WTC11 (cell line): ENCODE measurements at places on chromosomes 5 and 9. TPM values are rescaled to one million over a fixed set of nuclear protein-coding genes. Genes with fewer than 3 reads are reported as not detected.

OLFM1 gene
- total RNA-seq: 31.8 to 37.6 TPM (median 31.9 TPM) in 3 replicates

- DNase-seq: no peak
These were observed 284.9 kb upstream of the WWC1 start for GRCh38 chr5:168006456-168007130.

DNA sequence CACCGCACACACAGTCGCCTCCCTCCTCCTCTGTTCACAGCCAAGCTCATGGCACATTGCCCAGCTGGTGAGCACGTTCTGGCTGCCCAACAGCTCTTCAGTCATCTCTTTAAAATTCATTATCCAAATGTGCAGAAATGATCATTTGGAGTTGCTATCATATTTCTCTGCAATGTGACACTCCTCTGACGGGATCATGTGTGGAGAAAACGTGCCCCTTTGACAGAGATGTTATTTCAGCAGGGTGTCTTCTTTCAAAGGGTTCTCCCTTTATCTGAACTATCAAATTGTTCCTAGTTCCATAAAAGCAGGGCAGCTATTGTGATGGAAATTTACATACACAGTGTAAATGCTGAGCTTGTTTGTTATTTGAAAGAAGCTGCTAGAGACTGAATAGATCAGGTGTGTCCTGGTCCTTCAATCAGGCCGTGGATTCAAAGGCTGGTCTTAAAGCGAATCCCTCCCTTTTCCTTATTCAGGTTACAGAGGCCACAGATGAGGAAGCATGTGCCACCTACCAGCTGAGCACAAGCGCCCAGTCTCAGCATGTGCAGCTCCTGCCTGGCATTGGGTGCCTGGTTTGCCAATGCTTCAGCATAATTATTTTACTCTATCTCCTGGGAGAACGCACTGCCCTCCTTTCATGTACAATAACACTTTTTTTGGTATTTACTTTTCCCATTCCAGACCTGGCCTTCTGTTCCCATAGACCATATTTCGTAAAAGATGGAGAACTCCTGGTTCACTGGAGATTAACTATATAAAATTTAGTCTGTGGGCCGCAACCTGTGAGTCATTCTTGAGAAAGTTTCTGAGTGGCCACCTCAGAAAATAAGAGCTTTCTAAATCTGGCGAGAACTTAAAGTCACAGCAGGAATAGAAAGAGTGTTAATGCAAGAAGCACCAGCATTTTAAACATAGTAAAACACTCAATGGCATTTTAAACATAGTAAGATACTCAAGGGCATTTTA, 433.7 kb downstream of the ENC1 start:
- no peak for DNase-seq

GRCh38 chr9:77910194-77910621, 121.4 kb downstream of the GNAQ start:
- DNase-seq: no peak

SPATA9 gene
- not detected in 3 replicates for total RNA-seq

DNA sequence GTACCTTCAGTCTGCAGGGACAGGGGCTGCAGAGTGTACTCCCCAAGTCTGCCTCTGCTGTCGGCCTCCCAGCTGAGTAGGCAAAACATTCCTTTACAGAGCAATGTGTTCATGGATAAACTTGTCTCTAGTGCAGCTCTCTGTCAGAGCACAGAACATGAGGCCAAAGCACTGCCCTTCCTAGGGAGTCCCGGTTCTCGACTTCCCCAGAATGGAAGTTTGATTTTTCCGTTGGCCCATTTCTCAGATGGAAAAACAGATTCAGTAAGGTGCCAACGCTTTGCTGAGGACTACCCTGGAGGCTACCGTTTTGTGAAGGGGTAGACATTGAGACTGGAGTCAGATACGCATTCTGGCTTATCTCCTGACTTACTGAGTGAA, 422 bp upstream of the TRIM32 start:
- peak; percentile 10 for DNase-seq

GRCh38 chr9:79166005-79166404, 405.8 kb upstream of the TLE4 start:
- DNase-seq: no peak

DNA sequence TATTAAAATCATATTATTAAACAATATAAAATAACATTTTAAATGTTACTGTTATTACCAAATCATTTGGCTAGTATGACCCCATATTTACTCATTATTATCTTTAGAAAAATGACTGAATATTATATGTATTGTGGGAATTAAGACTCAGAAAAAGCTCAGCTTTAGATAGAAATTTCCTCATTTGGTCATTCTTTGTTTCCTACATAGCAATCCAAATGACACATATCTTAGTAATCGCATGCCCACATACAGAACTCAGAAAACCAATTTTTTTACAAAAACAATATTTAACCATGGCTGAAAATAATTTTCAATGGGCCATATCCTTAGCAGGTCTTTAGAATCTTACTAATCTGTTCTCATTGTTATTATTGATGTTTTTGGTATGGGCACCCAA, 53.8 kb upstream of the TSLP start:
- DNase-seq: no peak

GRCh38 chr5:19462019-19462418, 526.0 kb downstream of the CDH18 start:
- DNase-seq: no peak

DNA sequence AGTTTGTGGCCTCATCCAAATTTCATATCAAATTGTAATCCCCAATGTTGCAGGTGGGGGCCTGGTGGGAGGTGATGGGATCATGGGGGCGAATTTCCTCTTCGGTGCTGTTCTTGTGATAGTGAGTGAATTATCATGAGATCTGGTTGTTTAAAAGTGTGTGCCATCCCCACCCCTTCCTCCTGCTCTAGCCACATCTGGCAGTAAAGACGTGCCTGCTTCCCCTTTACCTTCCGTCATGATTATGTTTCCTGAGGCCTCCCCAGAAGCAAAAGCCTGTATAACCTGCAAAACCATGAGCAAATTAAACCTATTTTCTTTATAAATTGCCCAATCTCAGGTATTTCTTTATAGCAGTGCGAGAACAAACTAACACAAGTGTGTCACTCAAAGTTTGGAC, 71.0 kb upstream of the MOCS2 start:
- DNase-seq: no peak

DNA sequence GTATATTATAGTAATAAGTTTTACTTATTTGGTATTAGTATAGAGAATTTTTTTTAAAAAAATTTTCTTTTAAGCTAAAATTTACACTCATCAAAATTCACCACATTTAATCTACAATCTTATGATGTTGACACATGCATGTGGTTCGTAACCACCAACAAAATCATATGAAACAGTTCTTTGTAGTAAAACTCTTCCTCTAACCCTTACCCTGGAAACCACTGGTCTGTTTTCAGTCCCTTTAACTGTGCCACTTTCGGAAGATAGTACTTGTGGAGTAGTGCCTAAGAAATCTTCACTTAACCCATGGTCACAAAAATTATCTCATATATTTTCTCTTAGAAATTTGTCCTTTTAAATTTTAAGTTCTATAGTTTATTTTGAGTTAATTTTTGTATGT, 1498.8 kb downstream of the MAT2B start:
- DNase-seq: no peak

GRCh38 chr5:39284552-39284951, 65.2 kb upstream of the FYB1 start:
- DNase-seq: no peak

DNA sequence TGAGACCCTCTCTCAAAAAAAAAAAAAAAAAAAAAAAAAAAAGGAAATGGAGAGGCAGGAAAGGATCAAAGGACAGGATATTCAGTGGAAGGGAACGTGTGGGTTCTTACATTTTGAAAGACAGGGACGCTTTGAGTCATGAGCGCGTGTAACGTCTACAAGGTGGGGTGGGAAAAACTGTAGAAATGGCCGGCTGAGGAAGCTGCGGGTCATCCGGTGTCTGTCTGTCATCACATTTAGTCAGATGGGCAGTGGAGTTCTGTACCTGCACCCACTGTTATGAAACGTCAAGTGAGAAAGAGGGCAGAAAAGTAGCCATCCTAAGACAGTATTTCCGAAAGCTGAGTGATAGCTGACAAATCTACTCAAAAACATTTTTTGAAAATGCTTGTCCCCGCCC, 159.8 kb downstream of the SMARCA2 start:
- DNase-seq: no peak

BARHL1 gene
- total RNA-seq: 0.15 to 0.16 TPM in 2 of 3 replicates, not detected in the other

NR5A1 gene
- total RNA-seq: 0.39 to 0.77 TPM (median 0.60 TPM) in 3 replicates

- DNase-seq: no peak
These were observed 28.8 kb upstream of the TLE4 start for GRCh38 chr9:79542735-79543620.

GRCh38 chr9:117416856-117417255, 2.0 kb upstream of the ASTN2 start:
- DNase-seq: no peak

SHC3 gene
- 4.2 to 5.1 TPM (median 4.9 TPM) in 3 replicates for total RNA-seq

DNA sequence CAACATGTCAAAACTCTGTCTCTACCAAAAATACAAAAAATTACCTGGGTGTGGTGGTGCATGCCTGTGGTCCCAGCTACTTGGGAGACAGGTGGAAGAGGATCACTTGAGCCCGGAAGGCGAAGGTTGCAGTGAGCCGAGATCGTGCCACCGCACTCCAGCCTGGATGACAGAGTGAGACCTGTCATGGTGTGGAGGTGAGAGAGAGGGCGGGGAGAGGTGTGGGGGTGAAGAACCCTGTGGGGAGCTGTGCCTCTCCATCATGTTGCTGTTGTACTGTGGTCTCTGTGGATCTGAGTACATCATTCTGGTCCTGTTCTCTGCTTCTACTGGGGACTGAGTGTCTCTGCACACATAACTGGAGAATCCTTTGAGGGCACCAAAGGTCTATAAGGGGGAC, 11.3 kb upstream of the SLC34A1 start:
- no peak for DNase-seq

GRCh38 chr5:173192561-173192960, 42.4 kb downstream of the NKX2-5 start:
- DNase-seq: no peak

PPP3R2 gene
- not detected in 3 replicates for total RNA-seq

DNA sequence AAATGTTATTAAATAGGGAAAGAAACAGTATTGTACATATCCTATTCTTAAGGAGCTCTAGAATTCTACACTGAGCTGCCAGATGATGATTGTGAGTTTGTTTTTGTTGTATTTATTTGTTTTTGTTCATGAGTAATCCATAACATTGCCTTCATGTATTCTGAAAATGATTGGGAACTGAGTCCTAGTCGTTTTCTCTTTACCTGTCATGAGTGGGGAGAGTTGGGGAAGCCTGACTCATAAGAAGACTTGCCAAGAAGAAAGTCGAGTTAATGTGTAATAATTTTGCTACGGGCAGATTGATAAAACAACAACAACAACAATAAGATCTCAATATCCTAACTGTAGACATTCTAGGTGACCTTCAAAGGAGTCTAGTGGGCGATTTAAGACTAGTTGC, 103.8 kb downstream of the ANKRD55 start:
- no peak for DNase-seq

WWC1 gene
- total RNA-seq: 29.1 to 48.4 TPM (median 31.6 TPM) in 3 replicates

GRCh38 chr5:148425808-148426207, 42.0 kb downstream of the FBXO38 start:
- DNase-seq: no peak

CEL gene
- total RNA-seq: 6.6 to 10.4 TPM (median 8.1 TPM) in 3 replicates

DNA sequence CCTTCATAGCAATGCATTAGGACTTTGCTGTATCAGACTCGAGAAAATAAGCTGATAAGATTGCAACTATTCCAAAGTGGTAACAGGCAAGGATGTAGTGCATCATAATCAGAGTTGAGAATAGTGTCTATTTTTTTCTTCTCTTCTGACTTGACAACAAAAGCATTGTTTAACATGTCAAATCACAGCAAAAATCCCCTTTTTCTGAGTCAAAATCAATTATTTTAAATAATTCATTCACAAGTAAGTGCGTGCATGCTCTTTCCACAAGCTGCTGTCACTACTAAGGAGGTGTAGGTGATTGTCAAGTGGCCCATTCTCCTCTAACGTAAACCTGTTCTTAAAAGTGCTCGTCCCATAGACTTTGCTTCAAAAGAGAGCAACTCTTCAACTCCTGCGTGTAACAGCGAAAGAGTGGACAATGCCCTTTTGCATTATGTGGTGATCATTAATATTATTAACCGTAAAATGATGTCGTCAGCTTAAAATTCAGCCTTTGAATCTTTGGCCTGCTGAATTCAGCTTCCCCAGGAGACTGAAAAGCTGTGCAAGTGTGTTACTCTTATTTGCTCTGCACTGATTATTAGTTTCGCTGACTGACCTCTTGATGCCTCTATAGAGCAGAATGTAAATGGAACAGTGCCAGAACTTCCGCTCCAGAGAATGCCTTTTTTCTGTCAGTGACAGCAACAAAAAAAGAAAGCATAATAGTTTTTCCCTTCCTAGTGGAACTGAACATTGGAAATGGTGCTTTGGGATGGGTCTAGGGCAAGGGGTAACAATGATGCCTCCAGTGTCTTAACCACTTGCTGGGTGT, 680.8 kb upstream of the SEMA6A start:
- DNase-seq: no peak

- no peak for DNase-seq
These were observed 89.4 kb upstream of the SH3PXD2B start for GRCh38 chr5:172543484-172544298.

DNA sequence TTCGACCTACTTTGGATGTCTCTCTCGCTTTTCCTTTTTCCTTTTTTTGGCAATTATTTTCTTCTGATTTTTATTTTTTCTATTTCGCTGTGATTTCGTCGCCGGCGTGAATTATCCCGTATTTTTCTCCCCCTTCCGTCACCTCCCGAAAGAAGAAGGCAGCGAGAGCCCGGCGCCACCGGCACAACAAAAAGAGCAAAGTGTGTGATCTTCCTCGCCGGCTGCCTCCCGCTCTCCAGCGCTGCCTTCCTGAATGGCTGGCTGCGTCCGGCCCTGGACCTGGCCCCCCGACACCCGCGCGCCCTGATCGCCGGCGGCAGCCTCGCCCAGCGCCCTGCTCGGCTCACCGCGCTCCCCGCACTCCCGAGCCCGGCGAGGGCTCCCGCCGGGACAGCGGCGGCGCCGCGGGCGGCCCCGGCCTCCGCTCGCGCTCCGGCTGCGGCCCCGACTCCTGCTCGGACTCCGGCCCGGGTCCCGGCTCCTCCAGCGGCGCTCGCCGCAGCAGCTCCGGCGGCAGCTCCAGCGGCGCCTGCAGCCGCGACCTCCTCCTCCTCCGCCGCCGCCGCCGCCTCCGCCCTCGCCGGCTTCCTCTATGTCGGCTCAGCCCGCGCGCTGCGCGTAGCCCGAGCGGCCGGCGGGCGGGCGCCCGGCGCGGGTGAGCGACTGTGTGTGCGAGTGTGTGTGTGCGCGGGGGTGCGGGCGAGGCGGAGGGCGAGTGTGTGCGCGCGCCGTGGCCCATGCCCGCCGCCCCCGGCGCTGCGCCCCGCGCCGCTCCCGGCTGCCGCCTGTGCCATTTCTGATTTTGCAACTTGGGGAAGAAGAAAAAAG, 960 bp downstream of the NR2F1 start:
- DNase-seq: peak; percentile 57

FBXL7 gene
- total RNA-seq: 13.8 to 15.9 TPM (median 14.4 TPM) in 3 replicates

GRCh38 chr5:129125819-129126218, 31.3 kb downstream of the ISOC1 start:
- DNase-seq: no peak
